Islet precursor cell (in vitro differentiated cells): ENCODE measurements at places on chromosomes 7 and 10.

GRCh38 chr10:71134732-71135211 lies 77.6 kb upstream of the UNC5B start:
- peak; percentile 54 for DNase-seq

GRCh38 chr10:15188603-15189002 lies 20.1 kb upstream of the NMT2 start:
- no peak for DNase-seq

DNA sequence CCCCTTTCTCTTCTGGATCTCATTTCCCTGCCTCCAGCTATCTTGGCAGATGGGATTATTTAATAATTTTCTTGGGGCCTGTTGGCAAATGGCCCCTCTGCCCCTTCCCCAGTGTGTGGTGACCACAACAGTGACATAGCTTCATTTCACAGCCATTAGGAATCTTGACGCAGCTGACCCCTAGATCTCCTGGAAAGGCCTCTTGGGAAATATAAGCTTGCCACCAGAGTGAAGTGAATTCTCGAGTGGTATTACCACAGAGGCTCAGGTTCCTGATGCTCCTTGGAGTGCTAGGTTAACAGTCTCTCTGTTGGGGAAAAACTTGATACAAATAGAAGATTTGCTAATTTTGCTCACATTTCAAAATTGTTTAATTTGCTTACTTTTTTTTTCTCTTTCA lies 57.8 kb downstream of the AUTS2 start:
- no peak for DNase-seq

DNA sequence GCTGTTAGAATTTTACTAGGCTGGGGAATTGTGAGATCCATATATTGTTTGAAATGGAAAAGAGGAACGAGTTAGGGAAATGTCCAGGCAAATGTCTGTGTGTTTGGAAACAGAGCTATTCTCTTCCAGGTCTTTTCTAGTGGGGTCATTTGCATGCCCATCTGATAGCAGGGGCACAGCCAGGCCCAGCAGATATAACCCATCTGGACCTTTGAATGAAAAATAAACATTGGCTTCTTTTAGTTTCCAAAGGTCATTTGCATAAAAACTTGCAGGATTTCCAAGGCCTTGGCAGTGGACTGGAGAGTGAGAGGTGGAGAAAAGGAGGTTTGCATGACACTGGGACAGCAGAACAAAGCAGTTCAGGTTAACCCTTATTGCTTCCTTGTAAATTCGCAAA lies 188.0 kb upstream of the GPR26 start:
- no peak for DNase-seq

- DNase-seq: no peak
Observed at GRCh38 chr10:91105269-91105668, 115.2 kb upstream of the PCGF5 start.

DNA sequence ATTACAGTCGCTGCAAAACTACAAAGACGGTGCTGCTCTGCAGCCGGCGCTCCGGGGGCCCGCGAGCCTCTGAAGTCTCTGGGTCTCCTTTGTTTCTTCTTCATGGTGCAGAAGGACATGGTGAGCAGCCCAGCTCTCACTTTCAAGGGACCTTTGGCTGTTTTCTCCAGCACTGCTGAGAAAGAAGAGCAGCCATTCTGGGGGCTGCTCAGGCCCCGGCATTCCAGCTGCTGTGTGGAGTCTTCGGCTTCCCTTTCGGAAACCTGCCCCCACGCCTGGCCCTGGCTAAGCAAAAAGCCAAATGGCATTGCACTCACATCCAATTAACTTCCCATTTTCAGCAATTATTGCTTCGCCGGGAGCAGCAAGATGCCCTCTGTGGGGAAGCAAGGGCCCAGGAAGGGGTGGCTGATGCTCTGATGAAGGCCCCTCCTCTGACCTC lies 555.7 kb downstream of the PTPRN2 start:
- no peak for DNase-seq

DNA sequence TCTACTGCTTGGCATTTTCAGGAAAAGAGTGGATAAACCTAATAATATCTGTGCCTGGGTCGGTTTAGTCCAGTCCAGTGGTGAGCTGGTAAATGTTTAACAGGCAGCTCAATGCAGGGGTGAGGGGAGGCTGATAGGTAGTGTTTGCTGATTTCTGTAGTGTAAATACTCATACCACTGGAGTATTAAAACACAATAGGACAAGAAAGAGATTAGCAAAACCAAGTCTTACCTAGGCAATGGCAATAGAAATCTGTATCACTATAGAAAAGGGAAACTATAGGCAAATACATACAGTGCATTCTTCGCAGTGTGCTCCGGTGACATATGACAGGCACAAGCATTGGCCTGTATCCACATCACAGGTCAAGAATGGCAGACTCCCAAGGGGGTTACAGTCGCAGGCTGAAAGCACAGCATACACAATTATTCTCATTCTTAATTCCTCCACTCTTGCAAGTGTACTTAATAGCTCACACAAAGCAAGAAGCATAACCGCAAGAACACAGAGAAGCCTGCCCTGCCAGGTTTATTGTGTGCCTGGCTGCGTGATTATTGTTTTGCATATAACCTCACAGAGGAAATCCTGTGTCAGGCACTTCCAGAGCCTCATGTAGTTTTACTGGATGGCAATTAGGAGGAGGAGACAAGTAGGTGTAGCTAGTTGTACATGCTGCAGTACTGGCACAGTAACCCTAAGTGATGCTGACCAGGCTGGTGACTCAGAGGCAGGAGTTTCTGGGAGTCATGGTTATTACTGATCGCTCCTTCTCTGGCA lies 35.0 kb downstream of the LAMB4 start:
- DNase-seq: peak; percentile 96

DNA sequence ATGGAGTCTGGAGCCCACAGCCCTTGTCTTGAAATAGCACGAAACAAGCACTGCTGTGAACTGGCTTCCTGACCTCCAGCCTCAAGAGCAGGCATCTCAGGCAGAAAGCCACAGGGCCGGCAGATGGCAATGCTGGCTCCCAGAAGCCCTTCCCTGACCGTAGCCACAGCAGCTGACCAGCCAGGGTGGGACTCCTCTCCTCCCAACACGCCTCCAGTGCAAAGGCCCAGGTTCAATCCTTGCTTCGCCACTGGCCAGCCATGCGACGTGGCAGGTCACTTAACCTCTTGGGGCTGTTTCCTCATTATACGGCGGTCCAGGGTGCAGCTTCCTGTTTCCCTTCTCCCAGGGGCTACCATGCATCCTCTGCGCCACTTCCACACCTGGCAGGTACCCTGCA lies 12.8 kb downstream of the PRKAG2 start:
- no peak for DNase-seq

DNA sequence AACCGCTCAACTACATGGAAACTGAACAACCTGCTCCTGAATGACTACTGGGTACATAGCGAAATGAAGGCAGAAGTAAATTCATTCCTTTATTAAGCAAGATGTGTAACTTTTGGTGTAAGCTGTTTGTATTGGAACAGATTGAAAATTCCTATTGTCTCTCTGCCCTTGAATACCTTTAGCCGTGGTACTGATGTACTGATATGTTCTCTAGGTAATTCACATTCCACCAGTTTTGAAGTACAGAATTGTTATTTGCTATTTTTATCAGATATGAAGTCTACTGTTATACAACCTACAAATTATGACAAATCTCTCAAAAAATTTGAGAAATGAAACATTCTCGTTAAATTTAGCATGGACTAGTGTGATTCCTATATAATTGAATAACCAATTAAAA lies 17.7 kb downstream of the ZMYND11 start:
- no peak for DNase-seq

- peak; percentile 38 for DNase-seq
Observed at GRCh38 chr10:131195558-131196159, 115.9 kb downstream of the TCERG1L start.

DNA sequence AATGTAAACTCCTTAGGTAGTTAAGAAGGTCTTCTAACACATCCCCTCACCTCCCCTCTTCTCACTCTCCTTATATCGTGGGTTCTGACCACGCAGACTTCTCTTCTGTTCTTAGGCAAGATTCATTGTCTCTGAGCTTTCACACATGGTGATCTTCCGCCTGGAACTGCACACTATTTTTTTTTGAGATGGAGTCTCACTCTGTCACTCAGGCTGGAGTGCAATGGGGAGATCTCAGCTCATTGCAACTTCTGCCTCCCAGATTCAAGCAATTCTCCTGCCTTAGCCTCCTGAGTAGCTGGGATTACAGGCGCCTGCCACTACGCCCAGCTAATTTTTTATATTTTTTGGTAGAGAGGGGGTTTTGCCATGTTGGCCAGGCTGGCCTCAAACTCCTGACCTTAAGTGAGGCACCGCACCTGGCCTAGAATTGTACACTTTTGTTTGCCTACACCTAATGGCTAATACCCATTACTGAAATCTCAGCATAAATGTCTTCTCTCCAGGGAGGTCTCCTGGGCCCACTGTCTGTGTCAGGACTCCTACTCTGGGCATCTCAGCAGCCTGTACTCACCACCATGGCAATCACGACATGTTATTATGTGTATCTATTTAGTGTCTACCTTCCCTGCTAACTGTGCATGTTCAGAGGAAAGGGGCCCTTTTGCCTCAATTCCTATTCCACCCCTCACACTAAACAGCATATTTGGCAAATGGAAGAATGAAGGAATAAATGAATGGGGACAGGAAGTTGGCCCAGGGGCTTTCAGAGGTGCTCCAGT lies 646.3 kb upstream of the DPP6 start:
- no peak for DNase-seq

DNA sequence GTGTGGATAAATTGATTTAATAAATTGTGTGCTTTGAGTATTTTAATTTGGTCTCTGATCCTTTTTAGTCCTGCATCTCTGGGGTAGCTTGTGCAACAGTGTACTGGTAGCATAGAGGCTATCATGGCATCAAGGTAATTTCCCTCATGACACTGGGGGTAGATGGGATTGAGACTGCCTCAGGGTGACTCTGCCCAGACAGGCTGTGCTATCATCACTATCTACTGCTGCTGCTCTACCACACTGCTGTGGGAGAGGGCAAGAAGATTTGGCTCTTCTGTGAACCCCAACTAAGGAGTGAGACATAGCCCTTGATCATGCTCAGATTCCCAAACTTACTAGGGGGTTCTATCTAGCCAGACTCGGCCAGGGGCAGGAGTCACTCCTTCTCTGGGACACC lies 43.6 kb upstream of the JAZF1 start:
- DNase-seq: no peak

DNA sequence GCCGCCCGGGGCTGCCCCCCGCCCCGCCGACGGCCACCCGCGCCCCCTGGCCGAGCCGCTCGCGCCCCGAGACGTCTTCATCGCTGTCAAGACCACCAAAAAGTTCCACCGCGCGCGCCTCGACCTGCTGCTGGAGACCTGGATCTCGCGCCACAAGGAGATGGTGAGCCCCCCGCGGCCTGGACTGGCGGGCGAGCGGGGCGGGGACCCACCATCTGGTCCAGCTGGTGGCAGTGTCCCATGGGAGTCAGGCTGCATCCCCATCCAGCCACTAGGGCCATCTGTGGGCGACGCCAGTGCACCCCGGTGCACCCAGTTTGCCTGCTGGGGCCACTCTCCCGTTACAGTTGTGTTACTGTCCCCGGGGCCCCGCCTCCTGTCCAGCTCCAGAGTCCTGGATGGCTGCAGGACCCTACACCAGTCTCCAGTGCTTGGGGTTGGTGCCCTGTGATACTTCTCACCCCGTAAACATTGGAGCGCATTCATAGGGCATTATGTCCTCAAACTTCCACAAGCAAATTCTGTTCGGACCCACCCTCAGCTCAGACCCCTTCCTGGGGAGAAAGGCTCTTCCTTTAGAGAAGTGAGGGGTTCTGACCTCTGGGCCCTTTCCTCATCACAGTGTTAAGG lies 672 bp downstream of the LFNG start:
- peak; percentile 77 for DNase-seq

DNA sequence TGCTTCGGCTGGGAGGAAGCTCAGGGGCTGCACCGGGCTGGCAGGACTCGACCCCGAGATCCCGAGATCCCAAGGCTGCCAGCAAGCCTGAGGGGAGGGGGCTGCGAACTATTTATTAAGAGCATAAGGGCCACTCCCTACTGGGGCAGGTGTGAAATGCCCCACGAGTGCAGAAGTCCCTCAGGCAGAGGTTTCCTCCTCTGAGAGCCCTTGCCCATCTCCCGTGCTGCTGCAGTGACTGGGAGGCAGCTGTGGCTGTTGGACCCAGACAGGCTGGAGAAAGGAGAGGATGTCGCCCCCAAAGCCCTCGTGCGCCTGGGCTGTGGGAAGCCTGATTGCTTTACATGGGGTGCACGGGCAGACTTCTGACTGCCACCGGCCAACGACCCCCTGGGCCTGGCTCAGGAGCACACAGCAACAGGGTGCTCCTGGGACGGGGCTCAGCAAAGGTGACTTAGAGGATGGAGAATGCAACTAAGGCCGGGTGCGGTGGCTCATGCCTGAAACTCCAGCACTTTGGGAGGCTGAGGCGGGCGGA lies 39.8 kb downstream of the RGS10 start:
- DNase-seq: no peak

DNA sequence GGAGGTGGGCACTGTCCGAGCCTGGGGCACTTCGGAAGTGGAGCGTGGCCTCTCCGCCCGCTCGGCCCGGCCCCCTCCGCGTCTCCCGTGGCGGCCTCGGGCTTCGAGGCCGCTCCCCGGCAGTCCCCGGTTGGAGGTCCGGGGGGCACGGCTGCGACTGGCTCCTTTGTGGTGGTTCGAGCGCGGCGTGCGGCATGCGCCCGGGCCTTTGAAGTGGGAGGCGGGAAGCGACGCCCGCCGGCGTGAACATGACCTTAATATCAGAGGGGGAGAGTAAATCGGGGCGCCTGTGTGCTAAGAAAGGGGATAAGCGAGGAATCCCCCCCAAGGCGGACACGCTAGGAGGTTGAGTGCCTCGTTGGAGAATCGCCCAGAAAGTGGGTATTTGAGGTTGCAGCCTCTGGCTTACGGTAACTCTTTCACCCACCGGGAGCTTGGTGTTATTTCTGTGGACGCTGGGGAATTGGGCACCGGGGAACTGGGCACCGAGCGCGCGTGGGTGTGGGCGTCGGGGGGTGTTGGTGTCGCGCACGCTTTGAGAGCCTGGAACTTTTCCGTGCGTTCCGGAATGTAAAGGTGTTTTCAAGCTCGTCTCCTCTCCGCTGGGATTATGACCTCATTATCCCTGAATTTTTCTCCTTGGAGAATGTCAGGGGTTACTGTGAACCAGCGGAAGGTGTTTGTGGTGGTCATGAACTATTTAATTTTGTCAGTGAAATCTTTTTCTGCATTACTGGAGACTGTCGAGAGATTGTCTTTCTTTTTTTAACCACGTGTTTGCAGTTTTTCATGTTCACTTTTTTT lies 660 bp downstream of the SUV39H2 start:
- DNase-seq: peak; percentile 60

- DNase-seq: no peak
Observed at GRCh38 chr10:31864834-31865518, 63.7 kb downstream of the ARHGAP12 start.

- DNase-seq: no peak
Observed at GRCh38 chr7:116307253-116307652, 96.9 kb downstream of the TES start.

GRCh38 chr10:90834326-90834725 lies 23.5 kb downstream of the HTR7 start:
- no peak for DNase-seq

- peak; percentile 48 for DNase-seq
Observed at GRCh38 chr10:125156739-125157480, 3.5 kb downstream of the CTBP2 start.

DNA sequence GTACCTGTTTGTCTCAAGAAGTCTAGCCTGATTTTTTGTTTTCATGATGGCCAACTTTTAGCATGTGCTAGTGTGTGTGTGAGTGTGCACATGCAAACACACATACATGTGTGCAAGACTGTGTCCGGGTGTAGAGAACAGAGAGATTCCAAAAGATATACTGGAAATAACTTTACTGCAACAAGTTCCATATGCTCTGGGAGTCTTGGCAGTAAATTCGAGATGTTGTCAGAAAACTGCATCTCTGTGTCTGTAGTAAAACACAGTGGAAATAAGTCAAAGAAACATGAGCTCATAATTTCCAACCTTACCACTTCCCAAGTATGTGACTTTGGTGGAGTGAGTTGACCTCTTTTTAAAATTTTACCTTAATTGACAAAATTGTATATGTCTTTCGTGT lies 950.8 kb upstream of the C7orf33 start:
- no peak for DNase-seq
